Daoy (cell line): ENCODE measurements at places on chromosomes 7 and 10. TPM values are rescaled to one million over a fixed set of nuclear protein-coding genes. Genes with fewer than 3 reads are reported as not detected.

RAPGEF5 gene
- total RNA-seq = 1.8 and 6.3 TPM in 2 replicates

ZNF736 gene
- total RNA-seq = 8.1 and 8.9 TPM in 2 replicates

DNA sequence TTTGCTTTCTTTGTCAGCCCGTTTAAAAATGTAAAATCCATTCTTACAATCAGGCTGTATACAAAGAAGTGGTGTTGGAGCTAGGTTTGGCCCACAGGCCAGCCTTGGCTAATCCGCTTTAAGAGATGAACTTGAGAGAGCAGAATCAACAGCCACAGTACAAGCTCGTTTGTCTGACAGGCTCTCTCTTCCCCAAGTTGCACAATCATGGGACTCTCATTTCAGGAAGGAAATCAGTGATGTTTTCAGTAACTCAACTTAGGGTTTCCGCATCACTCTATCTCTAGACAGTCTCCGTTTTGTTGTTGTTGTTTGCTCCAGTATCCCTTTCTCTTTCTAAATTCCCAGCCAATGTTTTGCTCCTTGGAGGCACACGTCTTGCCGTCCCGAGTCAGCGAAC is 582.0 kb upstream of the MKI67 start:
- no peak for DNase-seq

COL17A1 gene
- 0.06 and 0.23 TPM in 2 replicates for total RNA-seq

LIPK gene
- total RNA-seq = not detected in 2 replicates
